ENCODE measurements at places on chromosomes 7 and 10.
A peak's percentile ranks its signal among the peaks of the same experiment; 100 is the strongest.

GRCh38 chr10:19889256-19889655 is 73.0 kb downstream of the PLXDC2 start:
- DNase-seq: peak; percentile 73

GRCh38 chr7:136883046-136883445 is 14.6 kb downstream of the CHRM2 start:
- DNase-seq: no peak

DNA sequence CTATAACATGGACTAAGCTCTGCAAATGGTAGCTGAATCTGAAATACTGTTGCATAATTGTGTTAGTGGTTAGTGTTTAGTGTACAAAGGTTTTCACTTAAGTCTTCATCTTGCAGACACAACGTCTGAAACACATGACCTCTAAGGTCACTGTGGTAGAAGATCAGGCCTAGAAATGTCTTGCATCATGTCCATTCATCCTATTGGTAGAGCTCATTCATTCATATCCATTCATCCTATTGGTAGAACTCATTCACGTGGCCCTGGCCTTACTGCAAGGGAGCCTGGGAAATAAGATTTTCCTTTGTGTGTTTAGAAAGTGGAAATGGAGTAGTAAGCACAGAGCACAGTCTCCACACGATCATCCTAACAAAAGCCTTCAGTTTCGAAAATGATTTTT is 485.8 kb downstream of the PLXNA4 start:
- no peak for DNase-seq

GRCh38 chr10:87712913-87713616 is 53.4 kb downstream of the PAPSS2 start:
- DNase-seq: no peak

GRCh38 chr10:44973323-44974081 is 5.1 kb downstream of the DEPP1 start:
- no peak for DNase-seq

DNA sequence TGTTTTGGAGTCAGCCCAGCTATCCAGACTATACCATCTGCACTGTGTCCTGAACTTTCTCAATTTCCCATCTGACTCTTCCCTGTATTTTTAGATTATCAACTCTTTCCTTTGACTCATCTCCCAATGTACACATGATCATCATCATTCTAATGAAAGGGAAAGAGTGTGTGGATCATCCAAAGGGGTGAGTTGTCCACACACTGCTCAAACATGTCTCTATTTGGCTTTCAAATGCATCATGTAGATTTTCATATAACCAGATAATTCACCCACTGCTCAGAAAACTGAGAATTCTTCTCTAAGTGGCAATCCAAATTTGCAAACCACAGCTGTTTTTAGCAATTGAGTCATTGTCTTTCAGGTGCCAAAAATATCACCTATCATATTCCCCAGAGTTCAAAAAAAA is 190.2 kb upstream of the HPS1 start:
- DNase-seq: peak; percentile 25

DNA sequence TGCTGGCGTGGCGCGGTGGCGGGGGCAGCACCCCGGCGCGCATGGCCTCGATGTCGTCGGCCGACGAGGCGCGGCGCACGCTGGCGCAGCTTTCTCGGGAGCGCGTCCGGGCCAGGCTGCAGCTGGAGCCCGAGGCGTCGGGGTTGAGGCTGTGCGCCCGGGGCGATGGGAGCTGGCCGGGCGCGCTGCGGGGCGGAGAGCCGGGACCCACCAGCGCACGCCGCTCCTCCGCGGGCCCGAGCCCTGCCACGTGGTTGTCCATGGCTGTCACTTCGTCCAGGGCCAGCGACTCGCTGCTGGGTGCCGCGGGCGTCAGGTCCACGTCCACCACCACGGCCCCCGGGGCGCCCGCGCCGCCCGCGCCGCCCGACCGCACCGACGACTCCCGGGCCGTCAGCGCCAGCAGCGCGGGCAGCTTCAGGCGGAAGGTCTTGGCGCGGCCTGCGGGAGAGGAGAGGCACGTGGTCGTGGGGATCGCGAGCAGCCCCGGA is 20.0 kb downstream of the KCNH2 start:
- DNase-seq: no peak

DNA sequence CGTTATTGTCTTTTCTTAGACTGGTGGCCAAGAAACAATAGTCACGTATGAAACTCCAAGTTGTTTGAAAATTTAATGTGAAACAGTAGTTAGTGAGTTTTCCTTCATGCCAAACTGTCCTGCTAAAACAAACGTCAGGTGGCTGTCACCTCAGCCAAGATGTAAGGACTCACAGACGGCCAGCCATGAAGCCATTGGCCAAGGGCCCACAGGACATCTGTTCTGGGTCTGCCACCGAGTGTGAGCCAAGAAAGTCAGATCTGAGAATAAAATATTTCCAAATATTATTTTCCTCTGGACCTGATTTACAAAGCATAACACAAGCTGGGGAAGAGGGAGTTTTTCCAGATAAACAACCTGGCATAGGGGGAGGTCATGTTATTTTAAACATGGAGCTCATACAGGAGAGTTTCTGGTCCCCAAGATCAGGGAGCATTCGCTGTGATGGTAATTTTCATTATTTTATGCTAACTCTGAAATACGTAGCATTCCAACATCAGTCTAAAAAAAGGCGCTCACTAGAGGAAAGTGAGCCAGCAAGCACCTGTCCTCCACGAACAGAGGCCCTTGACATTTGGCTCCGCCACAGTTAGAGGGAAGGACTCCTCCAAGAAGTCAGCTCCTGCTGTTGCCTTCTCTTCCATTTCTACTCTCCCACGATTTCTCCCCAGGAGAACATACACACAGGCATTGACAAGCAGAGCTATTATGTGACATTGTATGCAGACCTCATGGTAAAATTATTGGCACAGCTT is 38.9 kb upstream of the LANCL2 start:
- no peak for DNase-seq

Measured in fibroblast of skin of right biceps (primary cell).